ENCODE measurements at places on chromosomes 4 and X.

DNA sequence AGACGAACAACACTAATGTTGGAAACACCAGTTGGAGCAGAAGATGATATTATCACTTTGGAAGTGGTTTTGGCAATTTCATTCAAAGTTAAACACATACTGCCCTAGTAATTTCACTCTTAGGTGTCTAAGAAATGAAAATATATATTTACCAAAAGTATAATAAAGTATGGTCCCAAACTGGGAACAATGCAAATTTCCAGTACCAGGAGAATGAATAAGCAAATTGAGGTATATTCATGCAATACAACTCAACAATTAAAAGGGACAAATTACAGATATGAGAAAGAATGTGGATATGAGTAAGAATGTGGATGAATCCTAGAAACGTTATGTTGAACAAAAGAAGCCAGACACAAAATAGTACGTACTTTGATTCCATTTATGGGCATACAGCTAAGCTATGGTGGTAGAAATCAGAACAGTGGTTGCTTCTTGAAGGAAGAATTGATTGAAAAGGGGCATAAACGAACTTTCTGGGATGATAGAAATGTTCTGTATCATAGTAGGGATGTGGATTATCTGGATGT, 10.0 kb downstream of the ELMOD2 start:
- no peak for DNase-seq

DNA sequence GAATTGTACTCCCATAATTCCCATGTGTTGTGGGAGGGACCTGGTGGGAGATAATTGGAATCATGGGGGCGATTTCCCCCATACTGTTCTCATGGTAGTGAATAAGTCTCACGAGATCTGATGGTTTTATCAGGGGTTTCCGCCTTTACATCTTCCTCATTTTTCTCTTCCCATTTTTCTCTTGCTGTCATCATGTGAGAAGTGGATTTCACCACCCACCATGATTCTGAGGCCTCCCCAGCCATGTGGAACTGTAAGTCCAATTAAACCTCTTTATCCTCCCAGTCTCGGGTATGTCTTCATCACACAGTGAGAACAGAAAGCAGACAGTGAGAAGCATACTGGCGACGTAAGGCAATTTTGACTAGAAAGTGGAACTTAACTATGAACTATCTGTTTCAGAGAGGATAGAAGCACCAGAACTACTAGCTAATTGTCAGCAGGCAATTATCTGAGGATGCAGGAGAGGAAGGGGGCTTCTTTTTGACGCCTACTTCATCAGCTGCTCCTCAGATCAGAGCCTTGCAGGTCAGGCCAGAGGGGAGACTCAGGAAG, 8.5 kb upstream of the GPR50 start:
- DNase-seq: no peak

GRCh38 chr4:2914256-2915126, 48.7 kb downstream of the NOP14 start:
- DNase-seq: no peak

DNA sequence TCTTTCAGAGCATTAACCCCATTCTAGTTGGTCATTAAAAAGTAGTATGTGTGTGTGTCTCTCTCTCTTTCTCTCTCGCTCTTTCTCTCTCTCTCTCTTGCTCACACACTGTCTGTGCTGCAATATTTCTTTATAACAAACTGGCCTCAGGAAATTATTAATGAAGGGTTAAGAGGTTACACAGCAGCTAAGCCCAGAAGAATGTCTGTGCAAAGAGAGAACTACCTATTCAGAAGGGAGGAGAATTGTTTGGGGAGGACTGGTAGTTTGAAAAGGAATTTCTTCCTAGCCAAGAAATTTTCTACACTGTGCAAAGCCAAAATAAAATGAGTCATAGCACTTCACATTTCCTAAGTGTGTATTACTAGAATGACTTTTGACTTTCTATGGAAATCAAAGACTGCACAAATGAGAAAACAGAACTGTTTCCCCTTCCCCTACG, 22.2 kb downstream of the PDGFC start:
- no peak for DNase-seq

GRCh38 chrX:106481341-106481740, 130.4 kb upstream of the RADX start:
- no peak for DNase-seq

- DNase-seq: no peak
Measured at GRCh38 chr4:79603681-79604080, 195.7 kb upstream of the GK2 start.

DNA sequence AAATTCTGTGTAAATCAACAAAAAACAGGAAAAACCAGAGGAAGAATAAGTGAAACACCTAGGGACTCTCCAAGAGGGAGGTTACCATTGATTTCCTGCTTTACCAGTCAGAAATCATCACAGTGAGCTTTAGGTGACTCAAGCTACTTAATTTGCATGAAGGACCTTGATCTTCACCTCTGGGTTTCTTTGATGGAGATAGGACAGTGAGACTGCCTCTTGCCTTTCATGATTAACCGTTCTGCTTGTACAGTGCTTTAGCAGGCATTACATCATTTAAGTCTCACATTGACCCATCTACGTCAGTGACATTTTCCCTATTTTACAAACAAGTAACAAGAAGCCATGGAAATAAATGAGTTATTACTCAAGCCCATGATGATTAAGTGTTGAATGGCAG, 3.4 kb upstream of the GK start:
- no peak for DNase-seq

DNA sequence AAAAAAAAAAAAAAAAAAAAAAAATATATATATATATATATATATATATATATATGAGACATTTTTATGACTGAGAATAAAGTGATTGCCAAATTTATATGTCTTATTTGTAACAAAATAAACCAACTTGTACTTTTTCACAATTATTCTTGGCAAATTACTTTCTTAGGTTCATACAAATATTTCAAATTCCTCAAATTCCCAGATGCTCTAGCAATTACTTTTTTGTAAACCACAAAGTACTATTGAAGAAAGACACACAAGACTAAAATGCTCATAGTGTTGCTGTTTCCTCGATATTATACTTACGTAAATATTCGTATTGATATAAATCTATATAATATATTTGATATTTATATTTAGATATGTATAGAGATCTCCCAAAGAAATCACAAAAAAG, 390.0 kb downstream of the FAT4 start:
- DNase-seq: no peak

DNA sequence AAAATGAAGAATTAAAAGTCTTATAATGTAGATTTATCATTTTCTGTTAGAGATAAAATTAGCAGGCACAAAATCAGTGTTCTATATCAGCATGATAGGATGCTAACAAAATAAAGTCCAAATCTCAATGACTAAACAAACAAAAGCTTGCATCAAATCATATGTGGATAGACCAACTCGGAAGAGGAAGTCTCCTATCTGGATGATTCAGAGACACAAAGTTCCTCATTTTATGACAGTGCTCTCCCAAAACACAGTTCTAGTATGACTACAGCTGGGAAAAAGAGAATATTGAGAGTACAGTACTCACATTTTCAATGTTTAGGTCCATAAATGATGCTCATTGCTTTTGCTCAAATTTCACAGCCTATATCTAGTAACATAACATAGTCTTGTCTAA, 376.1 kb upstream of the CTSO start:
- DNase-seq: no peak

DNA sequence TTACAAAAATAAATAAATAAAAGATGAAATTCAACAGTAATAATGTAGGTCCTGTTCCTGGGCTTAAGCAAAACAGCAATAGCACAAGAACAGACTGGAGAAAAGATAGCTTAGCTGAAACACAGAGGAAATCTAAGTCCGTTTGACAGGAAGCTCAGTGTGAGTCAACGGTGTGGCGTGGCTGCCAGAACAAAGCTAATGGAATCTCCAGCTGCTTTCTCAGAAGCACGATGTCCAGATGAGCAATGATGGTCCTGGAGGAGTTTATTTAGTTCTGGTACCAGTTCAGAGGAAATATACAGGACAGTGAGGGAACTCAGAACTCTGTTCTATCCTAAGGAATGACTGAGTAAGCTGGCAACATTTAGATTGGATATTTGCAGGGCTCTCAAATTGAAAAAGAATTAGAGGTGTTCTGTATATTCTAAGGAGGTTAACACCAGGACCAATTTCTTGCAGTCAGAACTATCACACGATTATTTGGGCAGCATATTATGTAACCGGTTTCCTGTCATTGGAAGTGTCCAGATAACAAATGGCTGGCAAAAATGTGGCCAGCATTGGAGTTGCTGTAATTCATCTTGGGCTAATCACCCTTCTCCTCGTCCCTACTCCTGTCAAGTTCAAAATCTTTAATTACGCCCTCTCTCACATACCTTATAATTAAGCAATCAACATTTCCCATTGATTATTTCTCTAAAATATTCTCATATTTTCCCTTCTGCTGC, 12.7 kb downstream of the GAB3 start:
- DNase-seq: no peak

DNA sequence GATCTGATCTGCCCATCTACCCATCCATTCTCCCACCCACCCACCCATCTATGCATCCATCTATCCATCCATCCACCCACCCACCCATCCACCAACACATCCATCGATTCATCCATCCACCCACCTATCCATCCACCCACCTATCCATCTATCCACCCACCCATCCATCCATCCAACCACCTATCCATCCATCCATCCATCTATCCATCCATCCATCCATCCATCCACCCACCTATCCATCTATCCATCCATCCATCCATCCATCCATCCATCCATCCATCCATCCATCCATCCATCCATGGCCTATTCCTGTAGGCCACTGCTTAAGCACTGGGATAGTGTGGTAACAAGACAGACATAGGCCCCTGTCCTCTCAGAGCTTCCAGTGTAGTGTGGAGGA, 69.8 kb downstream of the SORCS2 start:
- DNase-seq: no peak

DNA sequence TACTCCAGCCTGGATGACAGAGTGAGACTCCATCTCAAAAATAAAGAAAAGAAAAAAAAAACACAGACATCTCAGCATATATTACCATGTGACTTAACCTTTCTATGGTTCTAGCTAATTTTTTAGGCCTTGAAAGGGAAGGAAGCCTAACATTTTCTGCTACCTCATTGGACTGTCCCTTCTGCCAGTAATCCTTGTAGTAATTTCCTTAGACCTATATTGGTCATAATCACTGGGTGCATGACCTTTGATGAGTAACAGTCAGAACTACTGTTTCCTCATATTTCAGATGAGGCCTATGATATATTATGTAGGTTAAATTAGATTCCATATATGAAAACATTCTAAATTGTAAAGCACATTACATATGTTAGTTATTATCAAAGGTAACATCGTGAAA, 9.6 kb downstream of the XIAP start:
- DNase-seq: no peak
